Substantia nigra (tissue), 51 donors: ENCODE measurements at places on chromosomes 2 and 18.
A peak's percentile ranks its signal among the peaks of the same experiment; 100 is the strongest.

DNA sequence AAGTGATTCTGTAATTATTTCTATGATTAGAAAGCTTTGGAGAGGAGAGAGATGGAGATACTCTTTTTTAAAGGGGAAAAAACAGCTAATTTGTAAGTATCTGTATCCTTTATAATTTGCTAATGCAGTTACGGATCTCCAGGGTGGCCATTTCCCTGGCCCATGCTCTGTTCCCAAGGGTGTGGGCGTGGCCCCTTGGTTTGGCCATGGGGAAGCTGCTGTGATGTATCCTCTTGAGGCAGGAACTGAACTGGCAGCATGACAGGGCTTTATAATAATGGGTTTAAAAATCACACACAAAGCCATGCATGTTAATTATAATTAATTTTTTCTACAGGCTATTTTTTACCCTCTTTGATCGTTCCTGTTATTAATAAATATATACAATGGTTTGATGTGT, 27.0 kb downstream of the TRAPPC12 start:
- DNase-seq = no peak

DNA sequence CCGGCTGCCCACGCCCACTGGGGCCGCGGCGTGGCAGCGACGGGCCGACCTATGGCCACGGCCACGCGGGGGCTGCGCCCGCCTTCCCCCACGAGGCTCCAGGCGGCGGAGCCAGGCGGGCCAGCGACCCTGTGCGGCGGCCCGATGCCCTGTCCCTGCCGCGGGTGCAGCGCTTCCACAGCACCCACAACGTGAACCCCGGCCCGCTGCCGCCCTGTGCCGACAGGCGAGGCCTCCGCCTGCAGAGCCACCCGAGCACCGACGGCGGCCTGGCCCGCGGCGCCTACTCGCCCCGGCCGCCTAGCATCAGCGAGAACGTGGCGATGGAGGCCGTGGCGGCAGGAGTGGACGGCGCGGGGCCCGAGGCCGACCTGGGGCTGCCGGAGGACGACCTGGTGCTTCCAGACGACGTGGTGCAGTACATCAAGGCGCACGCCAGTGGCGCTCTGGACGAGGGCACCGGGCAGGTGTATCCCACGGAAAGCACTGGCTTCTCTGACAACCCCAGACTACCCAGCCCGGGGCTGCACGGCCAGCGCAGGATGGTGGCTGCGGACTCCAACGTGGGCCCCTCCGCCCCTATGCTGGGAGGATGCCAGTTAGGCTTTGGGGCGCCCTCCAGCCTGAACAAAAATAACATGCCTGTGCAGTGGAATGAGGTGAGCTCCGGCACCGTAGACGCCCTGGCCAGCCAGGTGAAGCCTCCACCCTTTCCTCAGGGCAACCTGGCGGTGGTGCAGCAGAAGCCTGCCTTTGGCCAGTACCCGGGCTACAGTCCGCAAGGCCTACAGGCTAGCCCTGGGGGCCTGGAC, 253.2 kb downstream of the GLI2 start:
- no peak for DNase-seq

- DNase-seq = no peak
These were observed 77.3 kb downstream of the XDH start for GRCh38 chr2:31337197-31337596.

- no peak for DNase-seq
These were observed 3.4 kb upstream of the CKAP2L start for GRCh38 chr2:112767693-112768330.

DNA sequence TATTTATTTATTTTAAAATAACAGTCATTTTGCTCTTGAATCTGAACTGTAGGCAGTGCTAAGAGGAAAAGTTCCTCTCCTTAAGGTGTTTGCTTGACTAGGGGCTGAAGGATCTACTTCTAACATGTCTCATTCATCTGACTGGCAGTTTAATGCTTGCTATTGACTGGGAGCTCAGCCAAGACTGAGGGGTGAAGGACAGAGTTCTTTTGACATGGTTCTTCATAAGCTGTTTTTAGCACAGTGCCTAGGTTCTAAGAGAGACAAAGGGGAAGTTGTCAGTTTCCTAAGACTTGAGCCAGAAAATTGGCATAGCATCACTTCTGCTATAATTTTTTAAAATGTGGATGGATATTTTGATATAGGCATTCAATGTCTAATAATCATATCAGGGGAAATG, 73.0 kb downstream of the COMMD1 start:
- peak; percentile 5 for DNase-seq

- no peak for DNase-seq
These were observed 495.6 kb downstream of the NYAP2 start for GRCh38 chr2:225895126-225895525.

DNA sequence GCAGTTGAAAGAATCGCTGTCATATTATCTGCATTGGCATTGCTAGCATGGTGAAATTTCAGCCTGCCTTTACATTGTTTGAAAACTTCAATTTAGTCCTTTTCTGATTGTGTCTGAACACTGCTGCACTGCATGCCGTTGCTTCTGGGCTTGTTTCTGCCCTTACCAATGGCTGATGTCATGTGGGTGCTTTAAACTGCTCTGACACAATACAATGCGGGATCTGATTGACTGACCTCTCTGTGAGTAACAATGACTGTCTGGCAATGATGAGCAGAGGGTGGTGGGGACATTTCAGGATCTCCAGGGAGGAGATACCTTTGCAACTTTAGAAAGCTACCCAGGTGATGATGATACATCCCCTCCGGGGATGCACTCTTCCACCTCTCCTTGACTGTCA, 119.5 kb upstream of the ZBTB14 start:
- DNase-seq = peak; percentile 45

GRCh38 chr2:148279216-148279615, 258.3 kb downstream of the MBD5 start:
- DNase-seq = no peak

GRCh38 chr2:61995515-61995914, 90.0 kb downstream of the COMMD1 start:
- DNase-seq = no peak

DNA sequence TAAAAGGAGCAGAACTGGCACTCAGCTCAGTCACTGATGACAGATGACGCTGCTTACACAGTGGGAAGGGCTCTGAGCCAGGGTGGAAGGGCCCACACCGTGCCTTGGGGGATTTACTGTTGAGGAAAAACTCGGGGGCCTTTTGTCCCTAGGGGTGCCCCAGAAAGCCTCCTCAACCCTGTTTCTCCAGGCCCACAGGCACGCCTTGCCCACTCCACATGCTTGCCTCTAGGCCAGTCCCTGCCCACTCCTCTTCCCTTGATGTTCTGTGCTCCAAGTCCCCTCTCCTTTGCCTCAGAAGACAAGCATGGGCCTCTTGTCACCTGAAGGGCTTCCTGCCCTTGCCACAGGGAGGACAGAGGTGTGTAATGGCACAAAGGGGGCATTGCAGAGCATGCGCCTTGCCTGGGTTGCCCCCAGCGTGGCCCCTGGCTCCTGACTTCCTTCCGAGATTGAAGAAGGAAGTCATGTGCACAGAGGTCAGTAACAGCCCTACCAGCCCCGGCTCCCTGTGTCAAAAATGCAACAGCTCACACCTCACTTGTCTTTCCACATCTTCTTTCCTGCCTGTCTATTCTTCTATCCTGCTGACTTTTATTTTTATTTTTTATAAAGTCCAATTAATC, 65.1 kb downstream of the LIPG start:
- no peak for DNase-seq

DNA sequence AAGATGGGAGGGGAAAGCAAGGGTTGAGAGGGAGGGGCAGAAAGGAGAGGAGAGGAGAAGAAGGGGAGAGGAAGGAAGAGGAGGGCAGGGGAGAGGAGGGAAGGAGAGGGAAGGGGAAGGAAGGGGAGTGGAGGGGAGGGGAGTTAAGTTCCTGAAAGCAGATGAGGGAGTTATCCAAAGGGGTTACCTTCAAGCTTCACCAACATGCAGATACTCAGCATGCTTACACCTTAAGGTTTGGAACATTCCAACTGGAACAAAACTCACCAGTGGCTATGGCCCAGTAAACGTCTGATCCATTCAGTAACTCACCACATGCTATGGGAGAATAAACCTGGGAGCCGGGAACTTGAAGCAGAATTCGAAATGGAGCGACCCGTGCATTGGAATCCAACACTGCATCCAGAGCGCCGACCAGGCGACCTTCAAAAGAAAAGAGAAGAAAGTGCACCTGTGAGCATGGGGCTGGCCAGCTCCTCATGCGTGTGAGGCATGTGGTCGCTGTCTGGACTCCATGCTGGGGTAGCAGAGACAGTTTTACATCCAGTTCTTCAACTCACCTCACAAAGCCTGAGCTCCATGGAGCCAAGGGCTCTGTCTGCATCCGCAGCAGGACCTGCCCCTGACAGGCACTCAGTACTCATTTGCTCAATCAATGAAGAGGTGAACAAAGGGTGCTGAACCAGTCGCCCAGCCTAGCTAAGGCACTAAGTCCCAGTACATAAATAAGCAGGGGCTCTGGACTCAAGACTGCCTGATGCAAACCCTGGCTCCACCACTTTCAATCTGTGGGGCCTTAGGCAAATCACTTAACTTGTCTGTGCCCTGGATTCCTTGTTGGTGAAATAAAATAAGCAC, 61.0 kb downstream of the TBC1D8 start:
- no peak for DNase-seq

DNA sequence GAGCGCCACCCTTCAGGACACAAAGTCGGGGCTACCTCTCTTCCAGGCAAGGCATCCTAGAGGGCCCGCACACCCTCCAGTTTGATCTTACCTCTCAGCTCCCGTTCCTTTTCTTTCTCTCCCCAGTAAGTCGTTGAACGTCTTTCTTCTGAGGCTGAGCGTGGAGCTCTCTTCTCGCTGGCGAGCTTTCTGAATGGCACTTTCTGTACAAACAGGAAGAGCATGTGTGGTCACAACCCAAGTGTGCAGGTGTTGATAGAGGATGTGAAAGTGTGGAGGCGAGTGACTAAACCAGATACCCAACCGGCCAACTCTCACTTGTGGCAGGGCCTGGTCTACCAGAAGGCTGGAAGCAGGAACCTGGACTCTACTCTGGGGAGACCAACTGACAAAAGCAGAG, at the start of gene AFF3:
AFF3 (minus strand) TSS at position 198 of the 400 bp plus-strand sequence. CDS start 38,136 bp downstream, outside the sequence.
- DNase-seq = no peak

DNA sequence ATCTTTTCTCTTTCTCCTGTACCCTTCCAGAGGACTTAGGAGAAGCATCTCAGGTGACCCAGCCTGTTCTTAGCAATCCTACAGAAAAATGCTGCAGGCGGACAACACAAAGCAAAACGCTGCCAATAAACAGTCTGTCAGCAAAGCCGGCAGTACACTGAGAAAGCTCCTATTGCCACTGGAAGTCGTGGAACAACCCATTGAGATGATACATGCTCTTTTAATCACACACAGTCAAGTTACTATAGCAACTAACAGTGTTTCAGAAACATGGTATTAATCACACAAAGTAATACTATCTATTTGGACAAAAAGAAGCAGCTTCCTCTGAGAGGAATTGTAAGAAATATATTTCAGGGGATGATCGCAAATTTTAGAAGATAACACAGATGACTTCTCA, 10.5 kb downstream of the CTLA4 start:
- DNase-seq = no peak

DNA sequence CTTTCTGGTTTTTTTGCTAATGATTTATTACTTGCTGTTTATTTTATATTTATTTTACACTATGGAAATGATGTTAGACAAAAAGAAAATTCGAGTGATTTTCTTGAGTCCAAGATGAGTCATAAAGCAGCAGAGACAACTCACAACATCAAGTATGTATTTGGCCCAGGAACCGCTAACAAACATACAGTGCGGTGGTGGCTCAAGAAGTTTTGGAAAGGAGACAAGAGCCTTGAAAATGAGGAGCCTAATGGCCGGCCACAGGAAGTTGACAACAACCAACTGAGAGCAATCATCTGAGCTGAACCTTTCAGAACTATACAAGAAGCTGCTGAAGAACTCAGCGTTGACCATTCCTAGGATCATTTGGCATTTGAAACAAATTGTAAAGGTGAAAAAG, 594.1 kb downstream of the SATB2 start:
- DNase-seq = no peak

DNA sequence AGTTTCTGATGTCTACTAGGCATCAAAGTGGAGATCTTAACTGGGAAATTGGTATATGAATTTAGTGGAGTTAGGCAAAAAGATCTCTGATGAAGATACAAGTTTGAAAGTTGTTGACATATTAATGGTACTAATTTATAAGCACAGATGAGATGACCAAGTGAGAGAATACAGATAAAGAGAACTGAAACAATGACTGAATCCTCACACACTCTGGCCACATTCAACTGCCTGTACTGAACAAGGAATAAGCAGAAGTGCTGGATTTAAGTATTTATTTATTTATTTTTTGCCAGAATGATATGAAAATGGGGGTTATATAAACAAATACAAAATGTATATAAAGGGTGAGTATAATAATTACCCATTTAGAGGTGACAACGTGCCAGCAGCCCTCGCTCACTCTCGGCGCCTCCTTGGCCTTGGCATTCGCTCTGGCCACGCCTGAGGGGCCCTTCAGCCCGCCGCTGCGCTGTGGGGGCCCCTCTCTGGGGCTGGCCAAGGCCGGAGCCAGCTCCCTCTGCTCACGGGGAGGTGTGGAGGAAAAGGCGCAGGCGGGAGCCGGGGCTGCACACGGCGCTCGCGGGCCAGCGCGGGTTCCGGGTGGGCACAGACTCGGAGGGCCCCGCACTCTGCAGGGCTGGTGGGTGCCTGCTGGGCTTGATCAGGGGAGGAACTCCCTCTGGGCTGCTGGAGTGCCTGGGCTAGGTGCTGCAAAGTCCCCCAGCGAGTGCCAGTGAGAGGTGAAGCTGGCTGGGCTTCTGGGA, 1363.9 kb upstream of the CRIM1 start:
- no peak for DNase-seq

DNA sequence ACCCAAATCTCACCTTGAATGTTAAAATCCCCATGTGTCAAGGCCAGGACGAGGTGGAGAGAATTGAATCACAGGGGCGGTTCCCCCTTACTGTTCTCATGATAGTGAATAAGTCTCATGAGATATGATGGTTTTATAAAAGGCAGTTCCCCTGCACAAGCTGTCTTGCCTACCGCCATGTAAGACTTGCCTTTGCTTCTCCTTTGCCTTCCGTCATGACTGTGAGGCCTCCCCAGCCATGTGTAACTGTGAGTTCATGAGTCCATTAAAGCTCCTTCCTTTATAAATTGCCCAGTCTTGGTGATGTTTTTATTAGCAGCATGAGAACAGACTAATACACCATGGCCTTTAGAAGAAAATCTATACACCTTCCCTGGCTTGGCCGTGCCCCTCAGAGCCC, 7.4 kb upstream of the MBP start:
- DNase-seq = no peak

GRCh38 chr18:48921305-48922225, 29.2 kb downstream of the SMAD7 start:
- peak; percentile 43 for DNase-seq

GRCh38 chr2:171309455-171310286, 124.1 kb downstream of the METTL8 start:
- DNase-seq = no peak

- DNase-seq = no peak
These were observed 637.8 kb upstream of the PKDCC start for GRCh38 chr2:41410011-41410410.

- DNase-seq = no peak
These were observed 86.7 kb downstream of the USP40 start for GRCh38 chr2:233479616-233480489.

GRCh38 chr2:231391981-231392380, 3.5 kb upstream of the B3GNT7 start:
- no peak for DNase-seq
